ENCODE measurements at places on chromosomes 16 and 17.

GRCh38 chr16:89048871-89049422 is 44.7 kb upstream of the ACSF3 start:
- no peak for DNase-seq

- DNase-seq, result no peak
These were observed 3.3 kb downstream of the XYLT2 start for GRCh38 chr17:50349243-50349600.

- no peak for DNase-seq
These were observed 8.7 kb downstream of the CLEC19A start for GRCh38 chr16:19294156-19294649.

DNA sequence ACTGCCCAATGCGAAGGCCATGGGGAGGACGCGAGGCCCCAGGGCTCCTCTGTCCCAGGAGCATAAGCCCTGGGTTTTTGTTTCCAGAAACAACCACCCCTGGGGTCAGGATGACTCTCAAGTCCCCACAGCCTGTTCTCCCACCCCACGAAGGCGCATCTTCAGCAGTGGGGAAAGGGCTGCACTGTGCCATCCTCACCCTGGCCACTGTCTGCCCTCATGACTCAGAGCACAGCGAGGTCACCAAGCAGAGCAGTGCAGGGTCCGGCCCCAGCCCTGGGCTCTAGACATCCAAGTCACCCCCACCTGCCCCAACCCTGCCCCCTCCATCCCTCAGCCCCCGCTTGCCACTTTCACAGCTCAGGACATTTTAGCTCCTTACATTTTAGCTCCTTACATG is 22.7 kb upstream of the KSR1 start:
- no peak for DNase-seq

GRCh38 chr17:31997005-31997404 is 10.2 kb upstream of the LRRC37B start:
- no peak for DNase-seq

GRCh38 chr16:4214215-4214621 is 27.7 kb downstream of the SRL start:
- DNase-seq, result no peak

GRCh38 chr17:83053739-83054451 is 25.5 kb upstream of the METRNL start:
- DNase-seq, result no peak

DNA sequence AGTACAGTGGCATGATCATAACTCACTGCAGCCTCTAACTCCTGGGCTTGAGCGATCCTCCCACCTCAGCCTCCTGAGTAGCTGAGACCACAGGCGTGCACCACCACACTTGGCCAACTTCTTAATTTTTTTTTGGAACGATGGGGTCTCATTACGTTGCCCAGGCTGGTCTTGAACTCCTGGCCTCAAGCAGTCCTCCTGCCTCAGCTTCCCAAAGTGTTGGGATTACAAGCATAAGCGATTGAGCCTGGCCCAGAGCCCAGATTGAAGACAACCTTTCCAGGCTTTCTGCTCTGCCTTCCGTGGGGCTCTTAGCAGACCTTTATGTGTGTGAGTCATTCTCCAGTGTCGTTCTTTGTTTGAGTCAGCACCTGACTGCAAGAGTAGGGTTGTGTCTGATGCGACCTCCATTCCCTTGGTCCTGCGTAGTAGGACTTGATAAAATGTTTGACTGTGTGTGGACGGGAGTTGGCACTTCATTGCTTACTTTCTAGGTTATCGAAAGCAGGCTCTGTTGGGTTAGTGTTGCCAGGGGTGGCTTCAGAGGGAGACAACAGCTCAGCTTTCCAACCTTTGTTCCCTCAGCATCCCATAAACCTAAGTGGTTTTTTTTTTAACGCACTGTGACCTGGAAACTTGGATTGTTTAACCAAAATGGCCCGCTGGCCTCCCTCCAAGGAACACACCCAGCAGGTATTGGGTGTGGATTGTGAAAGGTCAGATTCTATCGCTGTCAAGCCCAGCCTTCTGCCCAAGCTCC is 26.4 kb downstream of the EEF2K start:
- no peak for DNase-seq

- no peak for DNase-seq
These were observed 150.2 kb downstream of the TANC2 start for GRCh38 chr17:63116228-63116627.

DNA sequence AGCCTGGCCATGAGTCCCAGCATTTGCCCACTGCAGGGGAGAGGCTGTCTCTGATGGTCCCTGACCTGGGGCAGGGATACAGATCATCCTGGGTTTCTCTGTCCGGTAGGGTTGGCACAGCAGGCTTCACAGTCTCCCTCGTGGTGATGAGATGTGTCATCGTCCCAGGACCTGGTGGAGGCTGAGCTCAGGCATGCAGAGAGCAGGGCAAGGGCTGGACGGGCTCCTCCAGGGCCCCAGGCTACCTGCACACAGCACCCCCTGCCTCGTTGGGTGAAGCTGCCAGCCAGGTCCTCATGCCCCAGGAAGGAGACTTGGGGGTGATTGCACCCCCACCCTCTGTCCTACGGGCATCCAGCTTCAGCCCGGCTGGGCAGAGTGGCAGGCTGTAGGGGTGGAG is 155.8 kb upstream of the GSE1 start:
- DNase-seq, result peak; percentile 29

GRCh38 chr16:1908184-1908583 is 10.0 kb downstream of the HS3ST6 start:
- peak; percentile 44 for DNase-seq

GRCh38 chr17:15247891-15248529 is 17.1 kb downstream of the PMP22 start:
- DNase-seq, result no peak

GRCh38 chr16:72166954-72167561 is 4.9 kb downstream of the PMFBP1 start:
- no peak for DNase-seq

GRCh38 chr17:67239597-67239996 is 5.4 kb downstream of the HELZ start:
- DNase-seq, result no peak

GRCh38 chr17:71117466-71117865 is 948.1 kb downstream of the KCNJ2 start:
- DNase-seq, result peak; percentile 83

- no peak for DNase-seq
These were observed 157.0 kb downstream of the CPPED1 start for GRCh38 chr16:12646490-12647274.

DNA sequence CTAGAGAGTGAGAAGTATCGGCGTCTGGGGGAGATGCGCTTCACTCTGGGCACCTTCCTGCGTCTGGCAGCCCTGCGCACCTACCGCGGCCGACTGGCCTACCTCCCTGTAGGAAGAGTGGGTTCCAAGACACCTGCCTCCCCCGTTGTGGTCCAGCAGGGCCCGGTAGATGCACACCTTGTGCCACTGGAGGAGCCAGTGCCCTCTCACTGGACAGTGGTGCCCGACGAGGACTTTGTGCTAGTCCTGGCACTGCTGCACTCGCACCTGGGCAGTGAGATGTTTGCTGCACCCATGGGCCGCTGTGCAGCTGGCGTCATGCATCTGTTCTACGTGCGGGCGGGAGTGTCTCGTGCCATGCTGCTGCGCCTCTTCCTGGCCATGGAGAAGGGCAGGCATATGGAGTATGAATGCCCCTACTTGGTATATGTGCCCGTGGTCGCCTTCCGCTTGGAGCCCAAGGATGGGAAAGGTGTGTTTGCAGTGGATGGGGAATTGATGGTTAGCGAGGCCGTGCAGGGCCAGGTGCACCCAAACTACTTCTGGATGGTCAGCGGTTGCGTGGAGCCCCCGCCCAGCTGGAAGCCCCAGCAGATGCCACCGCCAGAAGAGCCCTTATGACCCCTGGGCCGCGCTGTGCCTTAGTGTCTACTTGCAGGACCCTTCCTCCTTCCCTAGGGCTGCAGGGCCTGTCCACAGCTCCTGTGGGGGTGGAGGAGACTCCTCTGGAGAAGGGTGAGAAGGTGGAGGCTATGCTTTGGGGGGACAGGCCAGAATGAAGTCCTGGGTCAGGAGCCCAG is 2.8 kb downstream of the SPHK1 start:
- DNase-seq, result no peak

GRCh38 chr17:56751145-56751738 is 82.5 kb downstream of the C17orf67 start:
- DNase-seq, result no peak

DNA sequence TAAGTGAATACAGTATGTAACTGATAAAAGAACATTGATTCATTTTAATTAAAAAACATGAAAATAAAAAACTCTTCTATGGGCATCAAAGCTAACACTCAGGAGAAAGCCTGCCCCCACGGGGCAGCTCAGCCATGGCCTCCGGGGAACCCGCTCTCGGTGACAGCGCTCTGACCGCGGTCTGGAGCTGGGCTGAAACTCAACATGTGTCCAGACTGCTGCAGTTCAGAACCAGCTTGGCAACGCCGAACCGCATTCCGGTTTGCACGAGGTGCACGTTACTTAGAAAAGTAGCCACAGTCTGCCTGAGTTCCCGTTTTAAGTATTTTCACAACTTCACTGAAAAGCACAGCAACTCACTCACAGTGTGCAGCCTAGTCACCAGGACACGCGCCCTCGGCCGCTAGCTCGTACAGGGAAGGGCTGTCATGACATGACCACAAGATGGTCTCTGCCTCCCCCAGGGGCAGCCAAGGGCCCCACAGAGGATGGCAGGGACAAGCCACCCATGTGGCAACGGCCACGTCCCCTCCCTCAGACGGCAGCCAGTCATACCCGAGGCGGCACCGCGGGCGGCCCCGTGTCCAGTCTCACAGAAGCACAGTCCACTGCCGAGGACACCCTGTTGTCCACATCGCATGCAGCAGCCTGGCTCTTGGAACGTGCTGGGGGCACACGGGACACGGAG is 77.1 kb upstream of the METRNL start:
- DNase-seq, result no peak

GRCh38 chr17:10036511-10037061 is 131.5 kb upstream of the RCVRN start:
- DNase-seq, result no peak

GRCh38 chr16:68079626-68080344 is 5.4 kb upstream of the NFATC3 start:
- DNase-seq, result no peak

Data from eye (tissue), 1 donor.